ENCODE measurements at places on chromosomes 7 and 10. TPM values are rescaled to one million over a fixed set of nuclear protein-coding genes. Genes with fewer than 3 reads are reported as not detected.

DNA sequence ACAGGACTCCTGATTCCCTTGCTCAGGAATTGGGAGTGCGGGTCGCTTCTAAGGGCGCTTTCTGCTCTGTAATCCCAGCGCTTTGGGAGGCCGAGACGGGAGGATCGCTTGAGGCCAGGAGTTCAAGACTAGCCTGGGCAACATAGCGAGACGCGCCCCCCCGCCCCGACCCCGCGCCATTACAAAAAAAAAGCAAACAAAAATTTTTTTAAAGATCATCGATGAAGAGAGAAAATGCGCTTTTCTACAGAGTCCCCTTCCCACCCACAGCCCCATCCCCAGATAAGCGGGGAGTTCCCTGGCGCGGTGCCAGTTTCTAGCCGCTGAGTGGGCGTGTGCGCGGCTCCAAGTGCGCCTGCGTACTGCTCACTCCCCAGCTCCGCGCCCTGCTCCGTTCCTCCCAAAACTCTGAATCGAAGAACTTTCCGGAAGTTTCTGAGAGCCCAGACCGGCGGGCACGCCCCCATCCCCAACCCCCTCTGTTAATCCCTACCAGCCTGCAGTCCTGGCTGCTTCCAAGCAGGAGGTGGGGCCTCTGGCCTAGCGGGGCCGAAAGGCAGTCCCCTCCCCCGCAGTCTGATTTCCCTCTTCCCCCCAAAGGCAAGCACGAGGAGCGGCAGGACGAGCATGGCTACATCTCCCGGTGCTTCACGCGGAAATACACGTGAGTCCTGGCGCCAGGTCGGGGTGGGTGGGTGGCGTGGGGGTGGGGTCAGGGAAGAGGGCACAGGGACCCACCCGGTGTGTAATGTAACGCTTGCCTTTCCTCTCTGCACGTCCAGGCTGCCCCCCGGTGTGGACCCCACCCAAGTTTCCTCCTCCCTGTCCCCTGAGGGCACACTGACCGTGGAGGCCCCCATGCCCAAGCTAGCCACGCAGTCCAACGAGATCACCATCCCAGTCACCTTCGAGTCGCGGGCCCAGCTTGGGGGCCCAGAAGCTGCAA is 1.0 kb downstream of the HSPB1 start:
- DNase-seq: peak; percentile 84

GRCh38 chr10:48457949-48458661 is 146.8 kb downstream of the ARHGAP22 start:
- DNase-seq: no peak

- no peak for DNase-seq
Measured at GRCh38 chr7:141076377-141076776, 2.5 kb downstream of the TMEM178B start.

DNA sequence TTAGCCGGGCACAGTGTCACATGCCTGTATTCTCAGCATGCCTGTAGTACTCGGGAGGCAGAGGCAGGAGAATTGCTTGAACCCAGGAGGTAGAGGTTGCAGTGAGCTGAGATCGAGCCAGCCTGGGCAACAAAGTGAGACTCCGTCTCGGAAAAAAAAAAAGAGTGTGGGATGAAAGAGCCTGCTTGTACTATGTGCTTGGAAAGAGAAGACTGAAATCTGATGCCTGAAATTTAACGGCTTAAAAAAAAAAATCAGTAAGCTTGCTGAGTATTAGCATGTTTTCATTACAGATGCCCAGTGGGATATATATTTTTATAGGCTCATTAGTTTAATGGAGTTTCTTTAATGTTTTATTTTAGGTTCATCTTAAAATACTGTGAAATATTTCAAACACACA is 4.2 kb downstream of the NT5C2 start:
- no peak for DNase-seq

- DNase-seq: no peak
Measured at GRCh38 chr7:69282946-69283345, 315.3 kb upstream of the AUTS2 start.

GRCh38 chr10:3763852-3764625 is 21.0 kb downstream of the KLF6 start:
- no peak for DNase-seq

DNA sequence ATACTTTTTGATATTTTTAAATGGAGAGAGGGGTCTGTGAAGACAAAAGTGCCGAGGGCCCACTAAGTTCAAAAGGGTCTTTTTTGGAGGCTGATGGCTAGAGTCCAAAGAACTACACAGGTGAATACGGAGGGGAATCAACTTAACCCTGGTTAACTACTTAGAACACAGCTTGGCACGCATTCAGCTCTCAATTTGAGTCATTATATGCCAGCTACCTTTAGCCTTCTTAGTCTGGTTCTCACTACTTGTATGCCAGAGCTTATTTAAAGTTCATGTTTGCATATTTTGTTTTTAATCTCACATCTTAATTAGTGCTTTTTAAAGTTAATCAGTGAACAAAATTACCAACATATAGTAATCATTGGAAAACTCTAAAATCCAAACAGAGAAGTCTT is 80.8 kb downstream of the VWDE start:
- DNase-seq: no peak

GRCh38 chr7:35446091-35446490 is 192.2 kb upstream of the TBX20 start:
- DNase-seq: no peak

DNA sequence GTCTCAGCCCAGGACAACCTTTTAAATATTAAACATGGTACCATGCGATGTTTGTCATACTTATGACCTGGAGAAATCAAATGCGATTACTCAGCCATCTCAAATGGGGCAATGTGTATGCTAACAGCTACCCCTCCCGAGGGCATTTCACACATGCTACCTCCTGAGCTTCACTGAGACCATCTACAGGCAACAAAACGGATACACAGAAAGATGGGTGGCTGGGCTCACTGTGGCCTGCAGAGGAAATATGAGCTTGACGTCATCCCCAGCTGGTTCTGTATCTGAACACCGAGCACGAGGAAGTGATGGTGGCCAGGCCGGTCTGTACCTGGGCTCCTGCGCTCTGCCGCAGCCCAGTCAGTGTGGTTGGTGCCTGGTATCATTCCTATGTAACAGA is 374.3 kb downstream of the RPS24 start:
- DNase-seq: no peak

- no peak for DNase-seq
Measured at GRCh38 chr7:124874644-124875163, 54.9 kb downstream of the POT1 start.

GRCh38 chr10:117352724-117353123 is 22.5 kb downstream of the PDZD8 start:
- no peak for DNase-seq

DNA sequence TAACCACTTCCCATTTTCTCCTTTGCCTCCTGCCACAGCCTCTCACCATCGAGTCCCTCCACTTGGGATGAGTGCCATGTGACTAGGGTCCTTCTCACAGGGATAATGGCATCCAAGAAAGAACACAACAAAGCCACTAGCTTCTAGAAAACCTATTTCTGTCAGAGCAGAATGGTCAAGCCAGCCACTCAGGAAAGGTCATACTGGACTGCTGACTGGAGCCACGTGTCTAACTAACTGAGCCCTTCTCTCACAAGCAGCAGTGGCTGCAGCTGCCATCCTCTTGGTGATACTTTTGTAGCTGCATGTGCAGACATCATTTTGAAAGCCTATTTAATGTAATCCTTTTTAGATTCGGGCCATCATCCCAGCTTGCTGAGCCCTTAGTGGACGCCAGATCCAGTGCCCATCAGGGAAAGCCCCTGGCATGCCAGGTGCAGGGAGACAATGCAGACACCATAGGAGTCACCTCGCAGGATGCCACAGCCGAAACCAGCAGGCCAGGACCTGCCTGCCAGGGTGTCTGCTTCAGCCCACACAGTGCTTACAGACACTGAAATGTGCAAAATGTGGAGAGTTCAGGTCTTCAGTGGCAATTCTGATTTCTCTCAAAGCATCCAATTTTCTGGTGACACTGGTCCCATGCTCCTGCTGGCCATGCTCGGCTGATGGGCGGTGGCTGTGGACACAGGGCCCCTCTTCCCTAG is 98.3 kb upstream of the DDC start:
- DNase-seq: no peak

DNA sequence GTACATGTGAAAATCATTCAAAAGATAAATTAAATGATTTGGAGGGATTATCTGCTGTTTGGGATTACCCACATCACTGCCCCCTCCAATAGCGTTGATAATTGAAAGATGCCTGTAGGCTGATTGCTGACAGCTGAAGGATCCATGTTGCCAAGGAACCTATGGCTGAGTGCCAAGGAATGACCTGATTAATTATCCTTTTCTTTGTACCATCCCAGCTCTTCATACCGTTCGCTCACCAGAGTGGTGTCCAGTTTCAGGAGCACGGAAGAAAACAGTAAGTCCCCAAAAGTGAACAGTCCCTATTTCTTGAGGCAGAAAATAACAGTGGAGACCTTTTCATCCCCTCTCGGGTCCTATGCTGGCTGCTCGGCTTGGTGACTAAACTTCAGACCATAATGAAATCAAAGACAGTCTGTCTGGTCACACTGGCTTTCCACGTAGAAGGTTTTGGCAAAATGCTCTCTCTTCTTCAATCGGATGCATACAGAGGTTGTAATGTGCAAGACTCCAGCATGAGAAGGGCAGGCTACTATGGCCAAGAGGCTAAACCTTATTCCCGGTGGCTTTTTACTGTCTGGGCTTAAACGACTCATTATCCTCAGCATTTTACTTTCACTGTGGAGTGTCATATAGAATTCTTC is 108.8 kb downstream of the SPAG6 start:
- no peak for DNase-seq

DNA sequence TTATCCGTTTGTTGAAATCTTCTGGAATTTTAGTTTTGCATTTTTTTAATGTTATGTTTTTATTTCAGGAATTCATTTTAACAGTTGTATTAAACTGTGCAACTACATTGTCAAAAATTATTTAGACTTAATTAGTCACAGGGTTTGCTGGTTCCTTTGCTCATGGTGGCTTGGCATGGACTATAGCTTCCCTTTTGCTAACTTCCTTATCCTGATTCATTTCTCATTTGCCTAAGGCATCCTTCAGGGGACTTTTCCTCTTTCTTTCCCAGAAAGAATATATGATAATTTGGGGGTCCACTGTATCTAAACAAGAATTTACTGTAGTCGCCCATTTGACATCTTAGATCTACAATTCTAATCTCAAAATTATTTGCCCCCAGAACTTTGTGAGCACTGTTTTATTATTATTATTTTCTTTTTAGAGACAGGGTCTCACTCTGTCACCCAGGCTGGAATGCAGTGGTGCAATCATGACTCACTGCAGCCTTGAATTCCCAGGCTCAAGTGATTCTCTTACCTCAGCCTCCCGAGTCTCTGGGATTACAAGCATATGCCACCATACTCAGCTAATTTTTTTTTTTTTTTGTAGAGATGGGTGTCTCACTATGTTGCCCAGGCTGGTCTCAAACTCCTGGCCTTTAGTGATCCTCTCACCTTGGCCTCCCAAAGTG is 13.9 kb downstream of the FIGNL1 start:
- no peak for DNase-seq

DNA sequence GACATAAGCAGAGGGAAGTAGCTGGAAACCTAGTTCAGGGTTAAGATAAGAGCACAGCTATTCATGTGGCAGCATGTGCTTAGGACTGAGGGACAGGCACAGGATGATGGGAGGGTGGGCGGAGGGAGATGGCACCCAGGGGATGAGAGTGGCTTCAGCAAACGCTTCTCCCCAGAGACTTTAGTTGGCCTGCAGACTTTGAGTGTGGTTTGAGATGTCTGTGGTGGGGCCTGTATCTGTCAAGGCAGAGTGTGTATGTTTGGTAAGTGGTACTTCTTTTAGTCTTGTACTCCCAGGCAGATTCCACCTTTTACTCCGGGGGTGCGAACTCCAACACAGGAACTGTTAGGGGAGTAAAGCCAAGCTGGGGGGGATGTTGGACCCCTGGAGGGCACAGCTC is 88.9 kb downstream of the WDFY4 start:
- DNase-seq: no peak

- DNase-seq: no peak
Measured at GRCh38 chr10:71009126-71009525, 120.8 kb upstream of the PCBD1 start.

DNA sequence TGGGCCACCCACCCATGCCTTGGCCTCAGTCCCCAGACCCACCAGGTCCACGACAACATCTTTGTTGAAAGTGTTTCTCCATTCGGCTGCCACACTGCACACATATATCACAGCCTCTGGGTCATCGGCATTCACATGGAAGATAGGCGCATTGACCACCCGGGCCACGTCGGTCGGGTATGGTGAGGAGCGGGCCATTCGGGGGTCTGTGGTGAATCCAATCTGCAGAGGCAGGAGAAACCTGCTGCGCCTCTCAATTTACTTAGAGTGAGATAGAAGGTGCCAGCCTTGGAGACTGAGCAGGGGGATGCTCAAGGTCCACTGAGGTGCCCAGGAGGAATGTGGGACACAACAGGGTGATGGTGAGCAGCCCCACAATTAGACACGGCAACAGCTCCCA is 16.4 kb downstream of the OGDHL start:
- no peak for DNase-seq

DNA sequence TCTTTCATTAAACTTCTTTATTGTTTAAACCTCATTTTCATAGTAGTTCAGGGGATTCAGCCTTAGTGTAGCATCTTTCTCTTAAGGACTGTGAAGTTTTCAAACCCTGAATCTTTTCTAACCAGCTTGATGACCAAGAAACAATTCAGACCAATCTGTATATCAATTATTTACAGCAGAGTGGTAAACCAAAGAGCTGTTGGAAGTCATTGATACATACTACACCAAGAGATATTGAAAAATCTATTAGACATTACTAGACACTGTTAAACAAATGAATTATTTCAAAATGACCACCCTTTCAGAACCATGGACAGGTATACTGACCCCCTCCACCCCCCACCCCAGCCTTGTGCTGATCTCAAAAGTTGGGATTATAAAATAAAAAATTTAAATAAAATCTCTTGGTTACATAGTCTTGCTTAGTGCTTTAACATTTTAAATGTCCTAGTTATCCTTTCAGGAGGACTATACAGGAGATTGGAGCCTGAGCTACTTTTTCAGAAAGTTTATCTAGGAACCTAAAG is 143.9 kb upstream of the LSM8 start:
- DNase-seq: no peak

GRCh38 chr10:127984945-127985344 is 78.0 kb downstream of the PTPRE start:
- DNase-seq: no peak

DNA sequence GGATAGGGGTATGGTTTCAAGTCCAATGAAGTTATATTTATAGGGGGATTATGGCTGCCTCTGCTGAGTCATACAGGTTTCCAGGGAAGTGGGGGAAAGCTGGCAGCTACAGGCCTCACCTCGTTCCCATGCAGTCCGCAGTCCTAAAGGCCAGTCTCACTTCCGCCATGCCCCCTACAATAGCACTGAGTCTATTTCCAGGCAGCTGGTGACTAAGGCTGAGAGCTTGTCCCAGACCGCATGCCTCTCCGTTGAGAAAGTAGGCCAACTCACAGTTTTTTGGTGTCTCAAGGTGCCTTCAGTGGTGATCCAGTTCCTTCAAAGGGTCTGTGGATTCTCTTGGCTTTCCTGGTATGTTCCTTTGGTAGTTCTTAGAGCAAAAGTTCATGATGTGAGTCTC is 203.9 kb upstream of the GLI3 start:
- no peak for DNase-seq

SH2D4B gene
- 0.16 TPM for total RNA-seq

SLC18A2 gene
- 12.6 TPM for total RNA-seq

HOXA9 gene
- total RNA-seq: 19.8 TPM

NCF1 gene
- 0.37 TPM for total RNA-seq

C10orf53 gene
- not detected for total RNA-seq

SKIDA1 gene
- 5.0 TPM for total RNA-seq

ZNF487 gene
- 18.1 TPM for total RNA-seq

VIPR2 gene
- total RNA-seq: 2.0 TPM
